ENCODE measurements at places on chromosomes 11 and 22.

DNA sequence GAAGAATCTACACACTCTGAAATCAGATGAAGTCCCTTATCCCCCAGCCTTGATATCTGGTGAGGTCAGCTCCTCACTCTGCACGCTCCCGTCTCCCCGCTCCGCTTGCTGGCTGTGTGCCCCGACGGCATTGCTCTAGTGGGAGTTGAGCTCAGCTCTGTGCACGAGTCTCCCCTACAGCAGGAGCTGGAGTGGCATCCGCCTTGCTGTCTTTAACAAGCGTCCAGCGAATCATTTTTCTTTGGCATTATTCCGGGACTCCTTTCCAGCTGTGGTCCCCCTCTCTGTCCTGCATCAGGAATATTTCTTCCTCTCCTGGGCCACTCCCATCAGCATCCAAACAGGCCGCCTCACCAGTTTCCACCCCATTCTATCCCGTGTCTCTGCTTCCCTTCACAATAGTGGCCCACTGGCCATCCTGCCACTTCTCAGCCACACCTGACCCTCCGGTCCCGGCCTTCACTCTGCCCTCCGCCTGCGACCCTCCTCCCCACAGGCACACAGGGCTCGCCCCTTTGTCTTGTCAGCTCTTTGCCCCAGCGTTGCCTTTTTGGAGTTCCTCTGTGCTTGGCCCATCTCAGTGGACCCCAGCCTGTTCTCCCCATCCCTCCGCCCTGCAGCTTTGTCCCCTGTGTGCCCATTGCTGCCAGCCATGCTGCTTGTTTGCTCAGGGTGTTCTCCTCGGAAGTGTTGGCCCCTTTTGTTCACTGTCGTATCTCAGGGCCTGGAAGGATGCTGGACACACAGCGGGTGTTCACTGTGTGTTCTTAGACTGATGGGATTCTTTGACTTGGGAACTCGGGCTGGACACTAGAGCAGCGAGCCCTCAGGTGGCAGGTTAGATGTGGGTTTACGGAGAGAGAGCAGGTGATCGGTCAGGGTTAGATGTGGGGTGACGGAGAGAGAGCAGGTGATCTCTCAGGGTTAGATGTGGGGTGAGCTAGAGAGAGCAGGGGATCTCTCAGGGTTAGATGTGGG is 441.8 kb downstream of the TBC1D22A start:
- no peak for DNase-seq

- DNase-seq, result no peak
Observed at GRCh38 chr11:111815489-111815888, 49.3 kb upstream of the PPP2R1B start.

- no peak for DNase-seq
Observed at GRCh38 chr11:113389272-113389671, 1.7 kb downstream of the ANKK1 start.

- peak; percentile 51 for DNase-seq
Observed at GRCh38 chr22:29268511-29269229, 602 bp downstream of the EWSR1 start.

- no peak for DNase-seq
Observed at GRCh38 chr11:121892863-121893262, 223.2 kb downstream of the BLID start.

DNA sequence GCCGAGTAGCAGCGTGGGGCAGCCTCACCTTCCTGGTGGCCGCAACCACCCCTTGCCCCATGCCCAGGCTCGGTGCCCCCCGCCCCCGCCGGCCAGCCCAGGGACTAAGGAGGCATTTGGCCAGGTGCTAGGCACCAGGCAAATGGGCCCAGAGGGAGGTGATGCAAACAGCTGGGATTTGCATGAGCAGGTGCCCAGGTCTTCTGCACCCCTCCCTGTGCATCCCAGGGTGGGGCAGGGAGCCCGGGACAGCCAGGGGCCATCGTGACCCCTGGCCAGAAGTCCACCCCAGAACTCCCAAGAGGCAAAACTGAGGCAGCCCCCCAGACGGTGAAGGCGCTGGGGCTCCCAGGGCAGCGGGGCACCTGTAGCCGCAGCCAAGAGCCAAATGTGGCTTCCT is 18.1 kb downstream of the TRPM5 start:
- no peak for DNase-seq

GRCh38 chr22:49404576-49405241 is 423.0 kb downstream of the BRD1 start:
- DNase-seq, result no peak

DNA sequence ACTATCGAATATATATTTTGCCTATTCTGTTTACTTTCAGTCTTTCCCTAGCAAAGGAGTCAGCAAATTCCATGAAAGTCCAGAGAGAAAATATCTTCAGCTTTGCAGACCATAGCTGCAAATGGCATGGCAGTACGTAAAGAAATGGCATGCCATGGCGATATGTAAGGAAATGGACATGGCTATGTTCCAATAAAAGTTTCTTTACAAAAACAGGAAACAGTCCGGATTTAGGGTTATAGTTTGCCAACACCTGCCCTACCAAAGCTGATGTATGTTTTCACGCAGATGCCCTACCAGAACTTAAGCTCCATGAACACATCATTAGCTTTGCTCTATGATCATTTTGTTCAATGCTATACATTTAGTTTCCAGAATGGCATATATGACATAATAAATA is 19.5 kb downstream of the KIAA0930 start:
- no peak for DNase-seq

- no peak for DNase-seq
Observed at GRCh38 chr11:128361451-128362020, 225.8 kb downstream of the ETS1 start.

- DNase-seq, result no peak
Observed at GRCh38 chr11:118311518-118311917, 7.0 kb downstream of the CD3E start.

DNA sequence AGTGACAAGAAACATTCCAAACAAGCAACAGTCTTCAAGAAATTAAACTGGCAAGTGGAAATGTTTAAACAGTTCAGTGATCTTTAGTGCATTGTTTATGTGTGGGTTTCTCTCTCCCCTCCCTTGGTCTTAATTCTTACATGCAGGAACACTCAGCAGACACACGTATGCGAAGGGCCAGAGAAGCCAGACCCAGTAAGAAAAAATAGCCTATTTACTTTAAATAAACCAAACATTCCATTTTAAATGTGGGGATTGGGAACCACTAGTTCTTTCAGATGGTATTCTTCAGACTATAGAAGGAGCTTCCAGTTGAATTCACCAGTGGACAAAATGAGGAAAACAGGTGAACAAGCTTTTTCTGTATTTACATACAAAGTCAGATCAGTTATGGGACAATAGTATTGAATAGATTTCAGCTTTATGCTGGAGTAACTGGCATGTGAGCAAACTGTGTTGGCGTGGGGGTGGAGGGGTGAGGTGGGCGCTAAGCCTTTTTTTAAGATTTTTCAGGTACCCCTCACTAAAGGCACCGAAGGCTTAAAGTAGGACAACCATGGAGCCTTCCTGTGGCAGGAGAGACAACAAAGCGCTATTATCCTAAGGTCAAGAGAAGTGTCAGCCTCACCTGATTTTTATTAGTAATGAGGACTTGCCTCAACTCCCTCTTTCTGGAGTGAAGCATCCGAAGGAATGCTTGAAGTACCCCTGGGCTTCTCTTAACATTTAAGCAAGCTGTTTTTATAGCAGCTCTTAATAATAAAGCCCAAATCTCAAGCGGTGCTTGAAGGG is 6.0 kb downstream of the MALAT1 start:
- peak; percentile 17 for DNase-seq

GRCh38 chr11:84021291-84021690 is 735.1 kb upstream of the CCDC90B start:
- no peak for DNase-seq

DNA sequence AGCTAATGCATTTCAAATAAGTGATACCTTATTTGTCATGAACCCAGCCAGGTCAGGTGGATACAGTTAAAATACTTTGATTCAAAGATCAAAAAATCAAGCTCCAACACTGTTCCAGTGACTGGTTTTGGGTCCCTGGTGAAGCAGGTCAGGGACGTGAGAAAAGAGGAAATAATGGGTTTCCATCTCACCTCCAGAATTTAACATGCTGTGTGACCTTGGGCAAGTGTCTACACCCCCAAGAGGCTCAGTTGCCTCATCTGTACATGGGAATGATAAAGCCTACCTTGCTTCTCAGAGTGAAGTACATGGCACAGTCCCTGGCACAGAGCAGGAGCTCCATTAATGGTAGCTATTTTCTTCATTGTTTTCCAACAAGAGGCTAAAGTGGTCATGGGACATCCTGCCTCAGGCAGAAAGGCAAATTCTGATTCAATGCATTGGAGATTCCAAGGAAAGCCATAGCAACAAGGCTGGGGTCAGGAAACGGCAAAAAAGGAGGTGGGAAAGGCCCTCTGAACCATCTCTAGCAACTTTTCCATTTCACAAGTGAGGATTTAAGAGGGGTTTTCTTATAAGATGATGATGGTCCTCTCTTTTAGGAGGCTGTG is 108.5 kb downstream of the CSNK2A3 start:
- no peak for DNase-seq

GRCh38 chr11:44893846-44894617 is 56.7 kb downstream of the TP53I11 start:
- peak; percentile 54 for DNase-seq

DNA sequence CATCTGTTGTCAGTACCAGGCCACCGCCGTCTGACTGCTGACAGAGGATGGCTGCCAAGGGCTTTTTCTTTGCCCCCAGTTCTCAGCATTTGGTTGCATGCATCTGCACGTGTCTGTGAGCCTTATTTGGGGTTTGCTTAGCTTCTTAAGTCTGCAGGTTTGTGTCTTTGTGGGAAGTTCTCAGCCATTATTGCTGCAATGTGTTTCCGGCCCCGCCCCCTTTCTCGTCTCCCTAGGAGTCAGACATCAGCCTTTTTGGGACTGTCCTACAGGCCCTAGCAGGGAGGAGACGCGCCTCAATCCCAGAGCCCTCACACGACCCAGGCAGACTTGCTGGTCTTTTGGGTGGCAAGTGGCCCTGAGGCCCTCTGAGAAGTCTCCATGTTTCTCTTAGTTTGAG is 8.0 kb downstream of the MOB2 start:
- DNase-seq, result no peak

GRCh38 chr22:27401321-27401720 is 400.2 kb downstream of the MN1 start:
- no peak for DNase-seq

GRCh38 chr11:67416416-67417335 is 1.2 kb downstream of the CARNS1 start:
- no peak for DNase-seq

GRCh38 chr11:109062445-109062844 is 359.5 kb upstream of the C11orf87 start:
- no peak for DNase-seq

DNA sequence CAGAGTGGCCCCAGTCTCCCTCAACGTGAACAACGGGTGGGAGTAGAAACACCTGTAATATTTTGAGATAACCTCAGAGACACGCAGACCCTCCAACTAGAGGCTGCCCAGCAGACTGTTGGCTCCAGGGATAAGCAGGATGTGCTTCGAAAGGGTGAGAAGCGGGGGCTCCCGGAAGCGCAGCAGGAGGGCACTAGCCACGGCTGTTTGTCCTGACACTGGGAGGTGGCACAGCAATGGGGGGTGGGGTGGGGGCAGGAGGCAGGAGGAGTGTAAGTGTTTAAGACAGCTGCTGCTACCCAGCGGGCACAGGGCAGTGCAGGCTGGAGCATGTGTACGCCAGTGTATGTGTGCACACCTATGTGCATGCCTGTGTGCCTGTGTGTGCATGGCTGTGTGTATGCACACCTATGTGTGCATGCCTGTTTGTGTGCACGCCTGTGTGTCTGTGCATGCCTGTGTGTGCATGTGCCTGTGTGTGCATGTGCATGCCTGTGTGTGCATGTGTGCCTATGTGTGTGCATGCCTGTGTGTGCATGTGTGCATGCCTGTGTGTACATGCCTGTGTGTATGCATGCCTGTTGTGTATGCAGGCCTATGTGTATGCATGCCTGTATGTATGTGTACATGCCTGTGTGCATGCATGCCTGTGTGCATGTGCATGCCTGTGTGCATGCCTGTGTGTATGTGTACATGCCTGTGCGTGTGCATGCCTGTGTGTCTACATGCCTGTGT is 154.7 kb downstream of the SHANK2 start:
- no peak for DNase-seq

GRCh38 chr11:20315800-20316199 is 47.7 kb upstream of the HTATIP2 start:
- DNase-seq, result no peak

GRCh38 chr11:13126430-13126829 is 117.3 kb downstream of the RASSF10 start:
- peak; percentile 88 for DNase-seq

GRCh38 chr22:23065495-23066122 is 4.7 kb upstream of the GNAZ start:
- no peak for DNase-seq

- no peak for DNase-seq
Observed at GRCh38 chr11:59200423-59200746, 12.3 kb downstream of the MPEG1 start.

- peak; percentile 60 for DNase-seq
Observed at GRCh38 chr11:15208378-15209222, 93.9 kb downstream of the INSC start.

- no peak for DNase-seq
Observed at GRCh38 chr11:47111318-47111804, 65.3 kb downstream of the ARFGAP2 start.

DNA sequence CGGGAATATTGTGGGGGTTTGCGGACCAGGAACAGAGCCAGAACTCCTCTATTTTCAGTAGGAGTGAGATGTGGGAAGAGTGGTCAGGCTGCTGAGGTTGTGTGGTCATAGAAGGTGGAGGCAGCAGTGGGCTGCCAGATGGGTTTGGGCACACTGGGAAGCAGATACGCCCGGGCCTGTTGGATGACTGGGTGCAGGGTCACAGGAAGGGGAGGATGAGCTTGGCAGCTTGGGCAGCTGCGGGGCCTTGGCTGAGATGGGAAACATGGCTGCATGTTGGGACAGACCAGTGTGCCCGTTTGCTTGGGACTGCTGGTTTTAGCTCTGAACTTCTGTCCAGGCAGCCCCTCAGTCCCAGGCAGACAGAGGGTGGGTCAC is 11.4 kb downstream of the SHANK3 start:
- no peak for DNase-seq

DNA sequence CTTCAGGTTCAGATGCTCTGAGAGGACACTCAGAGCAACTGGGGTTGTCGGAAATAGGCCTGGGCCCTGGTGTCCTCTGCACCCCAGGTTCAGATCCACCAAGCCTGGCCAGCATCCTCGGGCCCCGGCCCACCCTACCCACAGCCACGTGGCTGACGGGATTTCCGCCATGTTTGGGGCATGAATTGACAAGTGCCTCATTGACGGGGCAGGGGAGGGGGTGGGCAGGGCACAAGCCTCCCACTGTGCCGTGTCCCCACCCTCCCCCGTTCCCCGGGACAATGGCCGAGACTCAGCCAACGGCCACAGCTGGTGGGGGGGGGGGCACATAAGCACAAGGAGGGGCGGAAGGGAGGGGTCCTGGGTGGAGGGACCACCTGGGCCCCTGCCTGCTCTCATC is 8.5 kb downstream of the MYRF start:
- DNase-seq, result no peak

GRCh38 chr11:114610984-114611944 is 15.7 kb upstream of the NXPE4 start:
- no peak for DNase-seq

DNA sequence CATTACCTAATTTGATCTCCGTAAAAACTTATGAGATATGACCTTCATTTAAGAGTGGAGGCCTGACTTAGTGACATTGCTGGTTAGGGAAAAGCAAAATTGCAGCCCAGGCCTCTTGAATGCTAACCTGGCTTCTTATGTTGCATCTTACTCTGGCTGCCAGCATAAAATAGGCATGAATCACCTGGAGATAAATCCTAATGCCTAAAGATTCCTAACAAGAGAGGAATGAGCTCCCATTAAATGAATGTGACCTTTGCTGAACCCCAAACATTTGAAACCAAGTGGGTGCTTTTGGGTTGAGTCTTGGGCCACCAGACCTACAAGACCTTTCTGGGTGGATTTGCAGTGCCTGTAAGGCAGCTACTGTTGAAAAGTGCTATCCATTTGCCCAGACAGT is 1145.6 kb upstream of the TENM4 start:
- no peak for DNase-seq

Measured in ACHN (cell line).